Anterior cingulate cortex (tissue), 58 donors: ENCODE measurements at places on chromosomes 6 and 20.
A peak's percentile ranks its signal among the peaks of the same experiment; 100 is the strongest.

DNA sequence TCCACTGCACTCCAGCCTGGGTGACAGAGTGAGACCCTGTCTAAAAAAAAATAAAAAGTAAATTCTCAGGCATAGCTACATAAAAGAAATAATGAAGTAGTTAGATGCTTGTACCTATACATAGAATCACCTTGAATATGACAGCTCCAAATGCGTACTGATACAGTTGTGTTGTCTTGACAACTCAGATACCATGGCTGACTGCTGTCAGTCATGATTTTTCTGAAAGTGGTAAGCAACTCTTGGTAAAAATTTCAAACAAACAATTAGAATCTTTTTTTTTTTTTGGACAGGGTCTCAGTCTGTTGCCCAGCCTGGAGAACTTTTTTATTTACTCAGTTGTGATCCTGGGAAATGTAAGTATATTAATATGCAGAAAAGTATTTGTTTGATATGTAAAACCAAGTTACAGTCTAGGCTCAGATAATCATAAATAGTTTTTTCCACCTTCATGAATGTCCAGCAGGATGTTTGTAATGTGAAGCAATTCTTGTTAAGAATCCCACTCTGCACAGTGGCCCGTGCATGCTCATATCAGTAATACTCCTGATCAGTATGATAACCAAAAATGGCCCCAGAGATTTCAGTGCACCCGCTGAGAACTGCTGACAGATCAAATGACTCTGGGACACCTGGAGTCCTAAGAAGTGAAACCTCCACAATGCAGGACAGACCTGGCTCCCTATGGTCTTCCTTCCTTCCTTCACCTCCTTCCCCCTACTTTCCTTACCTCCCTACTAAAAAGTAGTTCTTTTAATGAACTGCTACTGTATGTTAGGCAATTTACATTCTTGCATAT, 14.0 kb upstream of the MAPK13 start:
- no peak for DNase-seq

DNA sequence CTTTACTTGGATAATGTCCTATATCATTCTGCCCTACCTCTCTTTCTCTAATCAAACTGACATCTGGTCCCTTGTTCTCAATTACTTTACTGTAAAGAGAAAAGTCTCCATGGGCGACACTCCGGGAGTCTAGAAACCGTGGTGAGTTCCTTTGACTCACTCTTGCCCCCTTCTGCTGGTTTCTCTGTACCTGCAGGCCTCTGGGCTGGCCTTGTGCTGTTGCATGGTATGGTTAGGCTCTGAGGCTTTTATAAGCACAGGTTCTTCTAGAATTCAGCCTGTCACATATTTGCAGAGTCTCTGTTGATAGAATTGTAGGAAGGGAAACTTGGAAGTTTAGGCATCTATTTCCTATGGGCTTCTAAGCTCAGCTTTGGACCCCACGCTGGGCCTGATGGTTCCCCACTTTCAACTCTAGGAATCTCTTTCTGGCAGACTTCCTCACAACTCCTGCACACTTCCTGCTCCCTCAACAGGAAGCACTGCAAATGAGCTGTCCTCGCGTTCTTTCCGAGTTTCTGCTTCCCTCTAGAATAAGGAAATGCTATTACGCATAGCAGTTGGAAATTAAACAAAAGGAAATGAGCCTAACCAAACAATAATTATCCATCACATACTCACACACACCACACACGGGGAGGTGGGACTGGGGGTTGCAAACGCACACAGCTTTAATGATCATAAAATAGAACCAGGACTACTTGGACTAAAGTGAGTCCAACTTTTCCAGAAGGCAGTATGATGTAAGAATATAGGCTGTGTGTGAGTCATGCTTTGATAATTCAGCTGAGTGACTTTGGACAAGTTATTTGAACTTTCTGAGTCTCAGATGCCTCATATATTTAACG, 683.3 kb downstream of the QKI start:
- DNase-seq: no peak

DNA sequence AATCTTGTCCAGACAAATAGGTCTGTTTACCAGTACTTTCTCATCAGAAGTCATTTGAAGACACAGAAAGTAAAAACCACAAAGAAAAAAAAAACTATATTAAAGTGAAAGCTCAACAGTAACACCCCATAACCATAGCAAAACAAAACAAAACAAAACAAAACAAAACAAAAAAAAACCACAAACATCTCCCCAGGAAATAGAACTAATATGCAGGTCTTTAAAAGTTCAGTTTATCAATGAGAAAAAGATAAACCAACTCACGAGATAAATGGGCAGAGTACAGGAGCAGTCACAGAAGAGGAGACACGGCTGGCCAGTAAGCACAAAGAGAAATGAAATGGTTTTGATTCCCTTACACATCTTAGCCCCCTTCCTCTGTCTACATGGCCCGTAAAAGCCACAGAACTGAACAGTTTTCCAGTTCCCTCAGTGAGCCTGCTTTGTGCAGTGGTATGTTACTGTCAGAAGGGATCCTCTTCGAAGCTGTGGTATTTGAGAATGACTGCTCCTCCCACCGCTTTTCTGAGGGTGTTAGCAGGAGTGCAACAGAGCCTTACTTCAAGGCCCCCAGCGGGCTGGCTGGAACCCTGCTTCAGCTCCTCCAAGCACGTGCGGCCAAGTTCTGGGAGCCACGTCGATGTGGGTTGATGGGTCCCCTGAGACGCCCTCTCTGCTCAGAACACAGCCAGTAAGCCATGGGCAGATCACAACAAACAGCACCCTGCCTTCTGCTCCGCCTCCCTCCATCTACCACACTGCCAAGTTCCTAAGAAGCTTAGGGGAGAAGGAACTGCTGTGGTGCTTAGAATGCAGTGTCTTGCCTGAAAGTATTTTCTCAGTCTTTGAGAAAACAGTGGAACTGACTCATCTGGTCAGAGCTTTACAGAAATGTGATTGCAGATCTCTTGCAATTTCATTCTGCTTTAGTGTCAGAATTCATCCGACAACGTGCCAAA, 14.0 kb downstream of the UST start:
- peak; percentile 62 for DNase-seq

GRCh38 chr6:150937132-150937906, 71.8 kb downstream of the MTHFD1L start:
- DNase-seq: no peak

DNA sequence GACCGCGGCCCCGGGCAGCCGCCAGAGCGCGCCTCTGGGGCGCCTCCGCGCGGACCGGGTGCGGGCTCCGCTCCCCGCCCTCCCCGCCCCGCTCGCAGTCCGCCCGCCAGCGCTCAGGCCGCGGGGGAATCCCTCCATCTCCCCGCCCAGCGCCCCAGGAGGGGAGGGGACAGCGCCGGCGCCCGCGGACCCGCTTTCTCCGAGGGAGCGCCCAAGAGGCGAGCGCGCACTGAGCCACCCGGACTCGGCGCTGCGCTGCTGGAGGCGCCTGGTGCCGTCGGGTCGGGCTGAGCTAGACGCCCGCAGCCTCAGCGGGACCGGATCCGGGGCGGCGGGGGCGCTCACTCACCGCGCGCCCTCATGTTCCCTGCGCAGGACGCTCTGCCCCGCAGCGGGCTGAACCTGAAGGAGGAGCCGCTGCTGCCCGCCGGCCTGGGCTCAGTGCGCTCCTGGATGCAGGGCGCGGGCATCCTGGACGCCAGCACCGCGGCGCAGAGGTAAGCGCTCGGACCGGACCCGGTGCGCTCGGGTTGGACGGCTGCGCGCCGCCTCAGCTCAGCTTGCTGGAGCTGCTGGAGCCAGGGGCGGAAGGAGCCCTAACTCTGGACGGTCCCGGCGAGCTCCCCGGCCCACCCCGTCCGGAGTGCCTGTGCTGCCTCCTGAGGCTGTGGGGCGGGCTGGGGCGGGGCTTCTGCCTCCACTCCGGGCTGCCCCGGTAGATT, 867 bp downstream of the EBF4 start:
- DNase-seq: peak; percentile 57

GRCh38 chr20:56631990-56632327, 2.9 kb downstream of the TFAP2C start:
- no peak for DNase-seq

GRCh38 chr6:56671651-56672461, 29.2 kb upstream of the DST start:
- DNase-seq: peak; percentile 44

- no peak for DNase-seq
Measured at GRCh38 chr20:47489448-47489872, 12.2 kb upstream of the NCOA3 start.

- DNase-seq: no peak
Measured at GRCh38 chr6:86949771-86950170, 12.4 kb downstream of the HTR1E start.

- DNase-seq: no peak
Measured at GRCh38 chr6:33118525-33119123, 42.8 kb downstream of the HLA-DPB1 start.

GRCh38 chr20:41432746-41433145, 66.1 kb upstream of the EMILIN3 start:
- DNase-seq: no peak

GRCh38 chr6:87817183-87817582, 115.2 kb upstream of the AKIRIN2 start:
- no peak for DNase-seq

GRCh38 chr6:115583290-115583689, 477.4 kb downstream of the FRK start:
- no peak for DNase-seq

DNA sequence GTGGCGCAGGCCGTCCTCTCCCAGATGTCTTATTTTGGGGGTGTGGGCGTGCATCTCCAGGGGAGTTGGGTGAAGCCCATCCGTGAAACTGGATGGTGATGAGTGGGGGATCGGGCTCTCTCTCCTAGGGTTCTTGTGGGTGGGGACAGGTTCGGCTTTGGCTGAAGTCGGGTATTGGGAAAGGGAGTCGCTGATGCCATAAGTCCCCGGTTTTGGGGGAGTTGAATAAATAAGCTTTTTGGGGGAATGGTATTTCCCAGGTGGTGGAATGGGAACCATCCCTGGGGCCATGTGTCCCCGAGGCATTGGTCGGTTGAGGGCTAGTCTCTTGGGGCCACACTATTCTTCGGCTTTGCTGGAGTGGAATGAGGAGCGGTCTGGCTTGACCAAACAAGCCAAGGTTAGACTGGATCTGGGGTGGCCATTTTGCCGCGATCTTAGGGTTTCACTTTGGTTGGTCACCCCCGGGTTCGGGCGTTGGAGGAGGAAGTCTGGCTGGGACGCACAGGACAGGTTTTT, 481 bp downstream of the ZNF133 start:
- DNase-seq: no peak

DNA sequence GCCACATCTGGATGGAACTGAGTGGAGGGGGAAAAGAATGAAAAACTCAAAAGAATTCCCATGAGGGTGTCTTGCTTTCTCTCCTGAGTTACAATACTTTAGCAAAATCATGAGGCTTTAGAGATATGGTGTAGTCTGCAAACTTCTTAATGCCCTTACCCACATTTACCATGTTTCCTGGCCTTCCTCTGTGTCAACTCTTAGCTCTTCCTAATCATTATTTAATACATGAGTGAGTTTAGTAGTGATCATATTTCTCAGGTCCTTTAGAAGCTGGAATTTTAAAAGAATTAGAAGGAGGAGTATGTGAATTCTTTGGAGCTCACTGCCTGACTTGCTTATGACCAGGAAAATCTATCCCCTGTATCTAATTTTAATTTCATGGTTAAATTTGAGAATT, 39.0 kb downstream of the STX11 start:
- no peak for DNase-seq

DNA sequence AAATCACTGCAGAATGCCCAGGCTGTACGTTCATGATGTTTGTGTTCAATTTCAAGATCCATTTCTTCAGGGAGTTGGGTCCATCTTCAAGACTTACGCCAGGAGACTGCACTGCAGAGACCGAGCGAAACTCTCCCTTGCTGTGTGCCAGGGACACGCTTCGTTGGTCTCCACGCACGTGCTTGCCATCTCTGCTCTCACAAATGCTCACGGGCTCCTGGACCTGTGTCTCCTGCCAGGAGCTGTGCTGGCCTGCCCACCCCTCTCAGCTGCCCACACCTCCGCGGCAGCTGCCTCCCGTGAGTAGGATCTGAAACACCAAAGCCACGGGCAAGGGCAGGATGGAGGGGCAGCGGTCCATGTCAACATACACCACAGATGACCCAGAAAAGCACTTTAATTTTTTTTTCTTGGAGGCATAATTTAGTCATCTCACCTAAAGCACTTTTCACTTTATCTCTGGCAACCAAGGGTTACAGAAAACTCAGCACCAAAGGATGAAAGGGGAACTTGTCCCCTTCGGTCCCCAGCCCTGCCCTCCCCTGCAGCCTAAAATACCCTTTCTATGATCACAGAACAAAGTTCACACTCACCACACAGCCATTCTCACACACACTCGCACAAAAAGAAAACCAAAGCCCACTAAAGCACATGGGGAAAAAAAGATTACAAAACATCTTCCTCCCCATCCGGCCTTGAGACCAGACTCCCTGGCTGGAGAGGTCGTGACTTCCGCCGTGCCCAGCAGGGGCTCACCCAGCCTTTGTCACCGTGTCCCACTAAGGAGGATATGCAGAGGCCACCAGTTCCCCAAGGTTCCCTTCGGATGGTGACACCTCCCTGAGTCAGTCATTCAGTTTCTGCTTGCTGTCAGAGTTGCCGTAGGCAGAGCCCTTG, 137.9 kb downstream of the AGPAT4 start:
- DNase-seq: no peak

- no peak for DNase-seq
Measured at GRCh38 chr6:28137505-28137981, 4.1 kb upstream of the ZKSCAN8 start.

- no peak for DNase-seq
Measured at GRCh38 chr6:73248192-73248903, 14.6 kb downstream of the KHDC1 start.

DNA sequence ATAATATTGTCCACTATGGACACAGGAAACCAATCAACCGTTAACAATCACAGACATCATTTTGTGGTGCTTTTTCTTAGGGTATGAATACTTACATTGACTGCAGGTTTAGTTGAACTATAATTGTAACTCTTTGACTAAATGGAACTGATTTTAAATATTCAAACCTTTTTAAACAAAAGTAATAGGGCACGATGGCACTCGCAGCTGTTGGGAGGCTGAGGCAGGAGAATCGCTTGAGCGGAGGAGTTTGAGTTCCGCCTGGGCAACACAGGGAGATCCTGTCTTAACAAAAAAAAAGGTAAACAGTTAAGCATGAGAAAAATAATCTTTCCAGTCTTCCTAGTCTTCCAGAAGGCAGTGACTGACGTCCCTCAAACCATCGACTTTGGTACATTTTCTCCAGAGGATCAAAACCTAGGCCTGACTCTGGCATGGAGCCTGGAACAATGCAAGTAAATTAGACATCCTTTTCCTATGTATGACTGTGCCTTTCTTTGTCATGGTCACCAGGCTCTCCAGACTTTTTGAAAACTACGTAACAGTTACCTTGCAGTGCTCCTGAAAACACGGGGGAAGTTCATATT, 16.6 kb upstream of the PRDM13 start:
- no peak for DNase-seq

GRCh38 chr6:119426619-119427018, 77.1 kb upstream of the MAN1A1 start:
- no peak for DNase-seq

DNA sequence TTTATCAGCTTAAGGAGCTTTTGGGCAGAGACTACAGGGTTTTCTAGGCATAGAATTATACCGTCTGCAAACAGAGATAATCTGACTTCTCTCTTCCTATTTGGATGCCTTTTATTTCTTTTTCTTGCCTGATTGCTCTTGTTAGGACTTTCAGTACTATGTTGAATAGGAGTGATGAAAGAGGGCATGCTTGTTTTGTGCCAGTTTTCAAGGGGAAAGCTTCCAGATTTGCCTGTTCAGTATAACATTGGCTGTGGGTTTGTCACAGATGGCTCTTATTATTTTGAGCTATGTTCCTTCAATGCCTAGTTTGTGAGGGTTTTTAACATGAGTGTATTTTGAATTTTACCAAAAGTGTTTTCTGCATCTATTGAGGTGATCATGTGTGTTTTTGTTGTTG, 192.8 kb upstream of the PHACTR1 start:
- DNase-seq: no peak

GRCh38 chr6:134253681-134254080, 64.2 kb downstream of the SGK1 start:
- no peak for DNase-seq
